ENCODE measurements at places on chromosomes 12 and 14.

DNA sequence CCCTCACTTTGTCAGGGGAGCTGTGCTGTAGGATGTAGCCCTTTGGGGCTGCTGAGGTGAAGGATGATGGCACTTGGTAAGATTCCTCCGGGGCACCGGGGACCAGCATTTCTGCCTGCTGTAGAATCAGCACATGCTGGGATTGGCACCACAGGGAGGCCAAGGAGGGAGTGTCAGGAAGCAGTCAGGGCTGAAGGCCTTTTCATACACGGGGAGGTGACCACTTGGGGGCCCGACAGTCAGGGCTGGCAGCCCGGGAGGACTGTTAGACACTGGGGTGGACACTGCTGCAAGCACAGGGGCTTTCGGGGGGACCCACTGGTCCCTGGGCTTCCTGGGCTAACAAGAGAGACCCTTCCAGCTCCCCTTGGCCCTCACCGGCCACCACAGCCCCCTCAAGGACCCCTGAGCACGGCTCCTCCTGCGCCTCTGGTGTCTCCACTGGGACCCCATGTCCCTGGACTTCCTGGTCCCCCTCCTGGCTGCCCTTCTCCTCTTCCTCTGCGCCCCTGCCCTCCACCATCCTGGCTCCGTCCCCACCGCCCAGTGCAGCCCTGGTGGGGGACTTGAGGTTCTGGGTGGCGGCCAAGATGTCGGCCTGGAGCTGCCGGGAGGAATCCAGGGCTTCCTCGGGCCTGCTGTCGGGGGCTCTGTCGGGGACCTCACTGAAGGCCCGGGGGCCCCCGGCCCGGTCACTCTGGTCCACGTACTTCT is 6.5 kb downstream of the TMEM119 start:
- no peak for DNase-seq

- no peak for DNase-seq
Observed at GRCh38 chr14:76305268-76305826, 70.6 kb upstream of the ESRRB start.

DNA sequence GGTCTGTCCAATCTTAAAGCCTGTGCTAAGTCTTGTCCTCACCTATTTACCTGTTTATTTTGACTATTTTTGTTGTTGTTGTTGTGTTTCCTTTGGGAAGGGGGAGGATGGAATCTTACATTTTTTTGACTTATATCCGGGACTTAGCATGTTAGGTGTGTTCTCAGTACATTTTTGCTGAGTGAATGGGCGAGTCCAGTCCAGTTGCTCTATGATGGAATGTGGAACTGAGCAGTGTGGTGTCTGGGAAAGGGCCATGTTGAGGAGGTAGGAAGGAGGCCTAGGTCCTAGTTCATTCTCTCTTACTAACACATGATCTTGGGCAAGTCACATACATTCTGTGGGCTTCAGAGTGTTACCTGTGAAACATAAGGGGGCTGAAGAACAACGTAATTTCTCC is 80.9 kb upstream of the SLC38A2 start:
- DNase-seq, result no peak

DNA sequence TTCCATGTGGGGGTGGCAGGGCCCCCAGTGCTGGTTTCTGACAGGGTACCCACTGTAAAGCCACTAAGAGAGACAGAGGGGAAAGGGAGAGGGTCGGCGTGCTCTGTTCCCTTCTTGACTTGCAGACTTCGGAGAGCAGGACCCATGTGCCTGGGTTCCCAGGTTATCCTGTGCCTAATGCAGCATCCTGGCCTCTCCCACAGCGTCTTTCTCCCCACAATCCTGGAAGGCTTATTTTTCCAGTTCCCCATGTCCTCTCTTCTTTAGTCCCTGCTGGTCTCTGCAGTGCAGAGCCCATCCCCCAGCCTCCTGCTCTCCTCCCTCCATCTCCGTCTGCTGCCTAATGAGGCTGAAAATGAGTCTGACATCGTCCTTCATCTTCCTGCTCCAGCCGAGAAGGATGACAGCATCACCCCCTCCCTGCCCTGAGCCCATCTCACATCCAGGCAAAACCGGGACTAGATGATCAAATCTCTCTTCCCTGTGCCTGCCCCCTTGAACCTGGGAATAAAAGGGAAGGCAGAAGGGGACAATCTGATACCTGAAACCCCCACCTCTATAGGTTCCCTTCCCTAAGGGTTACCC is 15.1 kb downstream of the CALCOCO1 start:
- DNase-seq, result no peak

DNA sequence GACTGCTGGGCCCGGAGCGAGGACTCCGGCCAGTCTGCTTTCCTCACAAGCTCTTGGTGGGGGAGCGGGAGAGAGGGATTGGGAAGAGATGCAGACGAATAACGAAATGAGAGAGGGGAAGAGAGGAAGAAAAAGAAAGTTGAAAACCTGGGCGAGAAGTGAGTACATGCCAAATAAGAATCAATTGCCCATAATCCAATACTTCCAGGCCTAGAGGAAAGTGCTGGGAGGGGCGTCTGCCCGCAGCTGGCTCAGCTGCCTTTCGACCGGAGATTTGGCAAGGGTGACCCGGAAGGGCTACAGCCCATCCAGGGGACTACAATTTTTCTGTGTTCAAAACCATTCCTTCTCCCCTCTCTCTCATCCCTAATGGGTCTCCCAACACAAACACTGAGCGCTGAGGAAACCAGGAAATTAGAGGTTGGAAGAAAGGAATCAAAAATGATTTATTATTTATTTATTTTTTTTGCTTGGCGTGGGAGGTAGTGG is 4.9 kb downstream of the NKX2-1 start:
- no peak for DNase-seq

DNA sequence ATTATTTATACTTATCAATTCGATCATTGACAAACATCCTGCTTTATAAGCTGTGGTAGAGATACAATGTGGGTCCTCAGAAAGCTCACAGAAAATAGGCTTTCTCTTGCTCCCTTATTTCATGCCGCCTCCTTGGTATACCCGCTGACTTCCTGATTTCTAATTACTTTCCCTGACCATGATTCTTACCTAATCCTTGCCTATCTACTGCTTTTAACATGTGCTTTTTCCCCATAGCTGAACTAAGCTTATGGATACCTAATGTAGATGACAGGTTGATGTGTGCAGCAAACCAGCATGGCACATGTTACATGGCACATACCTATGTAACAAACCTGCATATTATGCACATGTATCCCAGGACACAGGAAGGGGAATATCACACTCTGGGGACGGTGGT is 65.1 kb downstream of the ITPR2 start:
- DNase-seq, result no peak

GRCh38 chr12:116130431-116130830 is 147.1 kb downstream of the MED13L start:
- DNase-seq, result no peak

DNA sequence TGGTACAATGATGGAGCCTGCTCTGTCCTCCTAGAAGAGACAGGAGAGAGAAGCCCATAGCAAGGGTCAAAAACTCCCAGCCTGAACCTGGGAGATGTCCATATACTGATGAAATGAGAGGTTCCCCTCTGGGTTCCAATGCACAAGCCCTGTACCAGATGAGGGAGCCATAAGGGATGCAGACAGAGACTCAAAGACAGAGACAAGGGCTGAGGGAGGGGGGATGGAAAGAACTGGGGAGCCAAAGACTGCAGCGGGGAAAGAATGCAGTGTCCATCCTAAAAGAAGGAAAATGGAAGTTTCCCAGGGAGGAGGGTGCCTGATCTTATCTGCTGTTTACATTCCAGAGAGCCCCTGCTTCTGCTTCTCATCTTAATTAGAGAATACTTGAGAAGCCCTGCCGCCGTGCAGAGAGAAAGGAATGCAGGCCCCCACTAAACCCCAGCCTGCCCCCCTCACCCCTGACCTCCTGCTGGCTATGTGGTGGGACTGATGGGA is 27.7 kb downstream of the KRT18 start:
- DNase-seq, result no peak

DNA sequence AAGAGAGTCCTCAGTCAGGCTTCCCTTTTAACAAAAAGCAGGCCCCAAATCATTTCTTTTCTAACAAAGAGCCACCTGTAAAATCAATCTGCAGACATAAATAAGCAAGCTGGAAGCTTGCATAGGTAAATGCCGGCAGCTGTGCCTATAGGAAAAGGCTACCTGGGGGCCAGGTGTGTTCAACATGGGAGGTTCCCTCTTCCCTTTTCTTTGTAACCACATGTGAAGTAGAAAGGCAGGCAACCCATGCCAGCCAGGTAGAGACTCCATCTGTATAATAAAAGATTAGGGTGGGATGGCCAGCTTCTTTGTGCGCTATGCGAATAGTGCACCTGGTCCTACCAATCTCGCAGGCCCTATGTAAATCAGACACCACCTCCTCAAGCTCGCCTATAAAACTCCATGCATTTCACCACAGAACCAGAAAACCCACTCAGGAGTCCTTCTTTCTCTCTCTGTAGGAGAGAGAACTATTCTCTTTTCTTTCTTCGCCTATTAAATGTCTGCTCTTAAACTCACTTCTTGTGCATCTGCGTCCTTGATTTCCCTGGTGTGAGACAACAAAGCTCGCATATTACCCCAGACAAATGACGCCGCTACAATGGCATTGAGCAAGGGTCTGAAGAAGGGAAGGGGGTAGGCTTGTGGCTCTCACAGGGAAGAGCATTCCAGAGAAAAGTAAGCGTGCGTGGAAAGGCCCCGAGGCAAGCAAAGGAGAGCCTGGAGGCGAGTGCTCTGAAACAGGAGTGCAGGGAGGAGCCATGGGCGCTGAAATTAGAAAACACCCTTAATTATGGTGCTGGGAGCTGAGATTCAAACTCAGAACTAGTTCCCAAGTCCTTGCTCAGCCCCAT is 67.2 kb downstream of the TTC9 start:
- DNase-seq, result no peak

DNA sequence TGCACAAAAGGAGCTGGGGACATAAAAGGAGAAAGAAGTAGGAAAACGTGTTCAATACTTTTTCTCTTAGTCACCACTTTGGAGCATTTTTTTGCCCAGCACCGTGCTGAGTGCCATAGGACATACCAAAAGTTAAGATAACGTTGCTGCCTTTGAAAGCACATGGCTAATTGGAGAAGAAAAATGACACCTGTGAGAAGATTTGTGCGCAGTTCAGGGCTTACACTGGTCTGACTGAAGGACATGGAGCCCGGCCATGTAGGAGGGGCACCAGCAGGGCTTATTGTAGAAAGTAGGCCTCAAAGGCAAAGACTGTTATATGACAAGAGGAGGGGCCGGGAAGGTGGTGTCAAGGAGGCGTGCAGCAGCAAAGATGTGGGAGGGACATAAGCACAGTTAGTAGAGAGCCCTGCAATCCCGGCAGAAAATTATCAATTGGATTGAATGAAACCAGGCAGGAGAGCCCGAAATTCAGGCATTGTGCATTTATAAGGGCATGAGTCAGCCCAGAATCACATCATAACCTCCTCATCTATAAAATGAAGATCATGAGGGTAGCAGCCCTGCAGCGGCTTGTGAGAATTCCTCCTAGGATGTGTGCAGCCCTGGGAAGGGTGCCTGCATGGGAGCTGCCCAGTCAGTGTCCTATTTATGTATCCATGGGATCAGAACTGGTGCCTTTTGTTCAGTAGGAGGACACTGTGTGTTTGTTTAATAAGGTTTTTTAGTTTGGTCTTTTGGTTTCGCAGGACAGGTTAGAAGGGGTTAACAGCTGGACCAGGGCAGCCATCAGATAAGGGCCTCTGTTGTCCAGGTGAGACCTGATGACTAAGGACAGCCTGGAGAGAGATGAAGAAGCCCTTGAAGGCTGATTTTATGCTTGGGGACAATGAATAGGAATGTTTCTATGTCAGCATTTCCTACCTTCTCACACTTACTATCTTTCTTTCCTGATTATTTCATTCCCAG is 122.4 kb downstream of the GPR135 start:
- no peak for DNase-seq

GRCh38 chr12:64255249-64255648 is 33.2 kb upstream of the KICS2 start:
- DNase-seq, result no peak

DNA sequence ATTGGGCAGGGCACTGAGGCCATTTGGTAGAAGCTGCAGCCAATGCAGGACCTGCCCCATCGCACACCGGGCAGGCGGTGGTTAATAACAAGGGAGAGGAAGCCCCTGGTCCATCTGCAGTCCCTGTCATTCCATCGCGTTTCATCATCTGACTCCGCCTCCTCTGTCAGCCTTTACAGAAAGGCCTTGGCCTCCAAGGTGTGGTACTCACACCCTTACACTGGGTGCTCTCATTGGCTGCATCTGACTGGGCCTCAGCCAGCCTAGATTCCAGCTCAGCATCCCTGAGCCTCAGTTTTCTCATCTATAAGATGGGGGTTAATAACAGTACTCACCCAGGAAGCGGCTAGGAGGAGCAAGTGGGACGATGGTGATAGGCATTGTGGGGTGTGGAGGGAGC is 14.7 kb upstream of the HHIPL1 start:
- no peak for DNase-seq

- no peak for DNase-seq
Observed at GRCh38 chr14:21385188-21385904, 1.5 kb upstream of the SUPT16H start.

- peak; percentile 7 for DNase-seq
Observed at GRCh38 chr14:59126714-59127436, 61.6 kb upstream of the DAAM1 start.

GRCh38 chr12:123748661-123749060 is 13.4 kb upstream of the DNAH10 start:
- DNase-seq, result no peak

DNA sequence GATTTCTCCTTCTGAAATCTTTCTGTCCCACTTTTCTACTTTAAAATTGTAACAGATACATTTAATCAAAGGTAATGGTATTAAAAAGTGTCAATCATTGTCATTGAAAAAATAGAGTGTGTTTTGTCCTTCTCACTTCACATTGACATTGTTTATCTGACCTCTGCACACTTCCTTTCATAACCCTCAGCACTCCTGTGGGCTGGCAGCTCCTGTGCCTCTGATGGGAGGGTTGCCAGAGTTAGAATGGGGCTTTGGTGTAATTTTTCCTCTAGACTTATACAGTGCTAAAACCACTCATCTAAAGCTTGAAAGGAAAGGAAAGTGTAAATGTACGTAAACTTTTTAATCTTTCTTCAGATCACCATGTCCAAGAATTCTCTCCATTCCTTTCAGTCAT is 23.7 kb downstream of the KCNA1 start:
- no peak for DNase-seq

GRCh38 chr12:13851828-13852227 is 129.6 kb downstream of the GRIN2B start:
- DNase-seq, result no peak

DNA sequence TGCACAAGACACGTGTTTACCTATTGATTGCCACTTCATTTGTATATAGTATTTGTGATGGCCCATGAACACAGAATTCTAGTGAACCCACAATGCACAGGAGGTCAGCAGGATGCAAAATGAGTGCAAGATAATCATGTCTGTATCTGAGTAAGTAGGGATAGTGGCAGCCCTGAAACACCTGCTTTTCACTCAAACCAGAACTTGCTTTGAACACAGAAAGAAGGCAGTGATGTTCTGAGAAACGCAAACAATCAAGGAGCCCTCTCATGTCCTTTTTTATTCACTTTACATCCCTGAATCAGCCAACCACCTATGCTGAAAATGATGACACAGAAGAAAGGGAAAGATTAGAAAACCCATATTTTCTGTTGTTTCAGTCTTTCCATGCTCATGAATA is 170.4 kb upstream of the AVPR1A start:
- DNase-seq, result no peak
